ENCODE measurements at places on chromosomes 2 and 18.

- DNase-seq: no peak
Measured at GRCh38 chr2:85541753-85542457, 2.9 kb downstream of the MAT2A start.

DNA sequence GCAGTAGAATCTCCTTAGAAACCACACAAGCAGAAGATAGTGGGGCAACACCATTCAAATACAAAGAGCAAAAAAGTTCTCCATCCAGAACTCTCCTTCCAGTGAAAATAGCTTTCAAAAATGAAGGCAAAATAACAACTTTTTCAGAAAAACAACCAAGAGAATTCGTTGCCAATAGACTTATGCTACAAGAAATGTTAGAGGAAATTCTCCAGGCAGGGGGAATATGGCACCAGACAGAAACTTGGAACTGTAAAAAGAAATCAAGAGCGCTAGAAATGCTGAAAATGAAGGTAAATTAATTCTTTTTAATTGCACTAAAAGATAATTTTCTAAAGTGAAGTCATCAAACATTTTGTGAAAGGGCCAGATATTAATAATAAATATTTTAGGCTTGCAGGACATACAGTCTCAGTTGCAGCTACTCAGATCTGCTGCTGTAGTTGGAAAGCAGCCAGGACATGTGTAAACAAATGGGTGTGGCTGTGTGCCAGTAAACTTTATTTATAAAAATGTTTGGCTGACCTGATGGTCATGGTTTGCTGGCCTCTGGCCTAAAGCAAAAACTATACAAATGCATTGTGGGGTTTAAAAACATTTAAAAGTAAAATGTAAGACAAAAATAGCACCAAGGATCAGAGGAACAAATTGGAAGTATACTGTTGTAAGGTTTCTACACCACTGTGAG lies 73.7 kb upstream of the TGFA start:
- DNase-seq: no peak

- no peak for DNase-seq
Measured at GRCh38 chr18:38494065-38494464, 928.5 kb upstream of the CELF4 start.

GRCh38 chr2:212145121-212145520 lies 393.5 kb downstream of the ERBB4 start:
- DNase-seq: no peak

GRCh38 chr2:1154710-1155594 lies 204.3 kb downstream of the SNTG2 start:
- DNase-seq: no peak

GRCh38 chr2:25161055-25161781 lies 7.2 kb downstream of the POMC start:
- DNase-seq: peak; percentile 89

GRCh38 chr2:27042985-27043634 lies 8.4 kb upstream of the AGBL5 start:
- DNase-seq: no peak

GRCh38 chr2:59025157-59025757 lies 784.1 kb upstream of the FANCL start:
- DNase-seq: peak; percentile 72

- no peak for DNase-seq
Measured at GRCh38 chr2:74704216-74704615, 50.2 kb downstream of the SEMA4F start.

- no peak for DNase-seq
Measured at GRCh38 chr18:64403784-64404503, 255.1 kb upstream of the LINC00305 start.

GRCh38 chr2:24272161-24272802 lies 88.1 kb downstream of the ITSN2 start:
- no peak for DNase-seq

DNA sequence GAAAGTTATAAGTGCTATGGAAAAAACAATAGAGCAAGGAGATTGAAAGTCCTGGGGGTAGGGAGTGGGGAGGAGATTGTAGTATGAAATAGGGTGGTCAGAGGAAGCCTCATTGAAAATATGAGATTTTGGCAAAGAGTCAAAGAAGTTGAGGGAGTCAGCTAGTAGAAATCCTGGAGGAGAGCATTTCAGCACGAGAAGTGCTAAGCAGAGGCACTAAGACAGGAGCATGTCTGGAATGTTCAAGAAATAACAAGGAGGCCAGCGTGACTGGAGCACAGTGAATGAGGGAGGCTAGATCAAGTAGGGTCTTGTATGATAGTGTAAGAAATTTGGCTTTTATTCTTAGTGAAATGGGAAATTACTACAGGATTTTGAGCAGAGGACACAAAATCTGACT lies 2.1 kb upstream of the TSPYL6 start:
- no peak for DNase-seq

GRCh38 chr2:212037062-212037461 lies 501.5 kb downstream of the ERBB4 start:
- DNase-seq: no peak

DNA sequence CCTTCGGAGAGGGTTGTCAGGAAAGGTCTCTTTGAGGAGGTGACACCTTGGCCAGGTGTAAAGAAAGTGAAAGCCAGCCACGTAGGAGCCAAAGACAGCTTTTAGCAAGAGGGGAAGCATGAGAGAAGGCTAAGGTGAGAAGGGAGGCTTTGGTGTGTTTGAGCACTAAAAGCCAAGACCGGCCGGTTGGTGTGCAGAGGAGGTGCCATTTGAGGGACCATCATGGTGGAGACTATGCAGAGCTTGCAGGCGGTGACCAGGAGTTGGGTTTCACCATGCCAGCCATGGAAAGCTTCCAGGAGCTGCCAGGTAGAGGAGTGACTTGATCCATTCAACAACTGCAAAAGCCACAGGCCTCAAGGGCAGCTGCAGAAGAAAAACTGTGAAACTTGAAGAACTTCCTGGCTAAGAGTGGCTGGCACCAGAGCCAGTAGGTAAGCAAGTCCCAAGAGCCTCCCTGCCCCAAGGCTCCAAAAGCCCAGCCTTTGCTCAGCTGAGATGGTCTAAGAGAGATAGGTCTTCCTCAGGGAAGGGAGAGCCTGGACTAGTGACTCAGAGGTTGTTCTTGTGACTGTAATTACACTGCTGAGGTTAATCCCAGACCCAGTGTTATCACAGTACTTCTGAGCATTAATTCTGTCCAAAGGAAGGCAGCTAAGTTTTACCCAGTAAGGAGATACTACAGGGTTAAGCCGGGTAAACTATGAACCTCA lies 319.0 kb downstream of the BCL11A start:
- no peak for DNase-seq

- no peak for DNase-seq
Measured at GRCh38 chr2:169716238-169716886, 17.3 kb upstream of the KLHL23 start.

- DNase-seq: no peak
Measured at GRCh38 chr2:235095569-235095968, 143.8 kb downstream of the SH3BP4 start.

DNA sequence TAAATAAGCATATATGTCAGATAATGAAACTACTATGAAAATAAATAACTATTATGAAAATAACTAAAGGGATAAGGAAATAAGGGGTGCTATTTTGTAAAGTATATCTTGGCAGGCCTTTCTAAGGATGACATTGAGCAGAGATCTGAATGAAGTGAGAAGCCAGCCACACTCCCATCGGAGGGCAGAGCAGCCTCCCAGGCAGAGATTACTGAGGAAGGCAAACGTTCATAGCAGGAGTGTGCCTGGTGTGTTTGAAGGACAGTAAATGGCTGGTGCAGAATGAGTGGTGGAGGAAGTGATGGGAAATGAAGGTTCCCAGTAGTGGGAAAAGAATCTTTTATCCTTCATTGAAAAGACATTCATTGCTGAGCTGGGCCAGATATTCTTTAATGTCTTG lies 62.5 kb downstream of the SPHKAP start:
- no peak for DNase-seq

DNA sequence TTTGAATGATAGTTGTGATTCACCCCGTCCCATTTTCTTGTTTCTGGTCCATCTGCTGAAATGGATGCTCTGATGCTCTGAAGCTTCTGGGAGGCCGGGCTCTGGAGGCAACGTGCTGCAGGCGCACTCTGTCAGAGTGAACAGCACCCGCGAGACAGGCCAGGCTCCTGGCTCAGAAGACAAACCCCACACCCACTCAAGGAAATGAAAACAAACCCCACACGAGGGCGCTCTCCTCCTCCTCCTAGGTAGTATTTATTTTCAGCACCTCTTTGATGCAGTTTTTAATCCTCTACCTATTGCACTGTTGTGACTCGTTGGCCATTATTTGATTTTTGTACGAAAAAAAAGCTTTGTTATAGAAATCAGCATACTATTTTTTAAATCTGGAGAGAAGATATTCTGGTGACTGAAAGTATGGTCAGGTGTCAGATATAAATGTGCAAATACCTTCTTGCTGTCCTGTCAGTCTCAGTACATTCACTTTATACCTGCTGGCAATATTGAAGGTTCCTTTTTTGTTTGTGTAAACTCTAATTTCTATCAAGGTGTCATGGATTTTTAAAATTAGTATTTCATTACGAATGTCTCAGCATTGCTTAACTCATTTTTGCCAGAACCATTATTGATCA lies 10.3 kb upstream of the CHST10 start:
- DNase-seq: peak; percentile 74

GRCh38 chr2:43948370-43948769 lies 47.4 kb downstream of the LRPPRC start:
- DNase-seq: no peak

GRCh38 chr2:9360701-9361100 lies 62.6 kb downstream of the ITGB1BP1 start:
- DNase-seq: no peak

DNA sequence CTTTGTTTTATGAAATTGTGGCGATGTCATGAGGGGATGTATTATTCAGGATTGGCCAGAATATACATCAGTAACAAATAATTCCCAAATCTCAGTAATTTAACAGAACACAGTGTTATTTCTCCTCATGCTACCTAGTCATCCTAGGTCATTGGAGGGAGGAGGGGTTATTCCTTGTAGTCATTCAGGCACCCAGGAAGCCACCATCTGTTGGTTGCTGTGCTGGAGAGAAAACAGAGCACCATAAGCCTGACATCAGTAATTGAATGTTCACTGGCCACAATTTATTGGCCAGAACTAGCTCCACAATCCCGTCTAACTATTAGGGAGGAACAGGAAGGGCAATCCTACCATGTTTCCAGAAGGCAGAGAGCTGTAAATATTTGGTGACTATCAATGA lies 303.5 kb upstream of the CELF4 start:
- DNase-seq: no peak

DNA sequence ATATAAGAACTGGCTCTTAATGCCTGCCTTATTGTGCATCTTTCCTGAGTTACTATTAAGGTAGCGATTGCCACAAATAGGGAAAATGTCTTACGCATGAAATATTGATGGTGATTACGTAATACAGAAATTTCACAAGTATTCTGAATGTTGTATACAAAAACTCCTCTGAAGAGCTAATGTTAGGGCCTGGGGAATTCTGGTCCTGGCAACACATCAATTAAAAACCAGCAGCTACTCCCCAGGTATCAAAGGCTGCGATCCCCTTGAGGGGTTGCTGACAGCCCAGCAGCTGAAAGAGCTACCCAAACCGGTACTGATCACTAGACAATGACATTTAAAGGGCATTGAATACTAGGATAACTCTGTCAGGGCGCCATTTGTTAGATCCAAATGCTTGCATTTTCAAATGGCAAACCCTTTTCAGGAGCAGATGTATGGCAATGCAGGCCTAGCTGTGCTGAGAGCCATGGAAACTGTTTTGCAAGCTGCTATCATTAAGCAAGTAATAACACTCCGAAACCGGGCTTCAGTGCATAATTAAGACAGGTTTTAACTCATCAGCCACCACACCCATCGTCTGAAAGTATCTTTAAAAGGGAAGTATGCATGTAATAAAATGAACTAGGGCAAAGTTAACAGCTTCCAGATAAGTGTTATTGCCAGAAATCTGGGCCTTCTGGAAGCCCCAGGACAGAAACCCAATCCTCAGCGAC lies 78.4 kb downstream of the CLHC1 start:
- DNase-seq: no peak

DNA sequence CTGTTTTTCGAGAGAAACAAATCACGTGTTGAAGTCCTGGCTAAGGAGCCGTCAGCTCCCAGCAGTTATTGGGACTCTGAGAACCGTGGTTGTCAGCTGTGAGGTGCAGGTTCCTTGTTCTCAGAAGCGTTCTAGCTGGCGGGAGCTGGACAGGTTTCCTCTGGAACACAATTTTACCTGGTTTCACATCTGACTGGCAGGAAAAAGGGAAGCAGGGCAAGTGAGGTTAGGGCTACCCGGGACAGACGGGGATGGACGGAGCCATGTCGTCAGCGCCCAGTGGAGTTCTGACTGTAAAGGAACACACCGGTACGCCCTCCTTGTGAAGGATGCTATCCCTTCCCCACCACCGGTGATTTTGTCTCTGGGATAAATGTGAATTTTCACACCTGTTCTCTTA lies 26.1 kb downstream of the ITGB1BP1 start:
- DNase-seq: peak; percentile 46

GRCh38 chr18:13461469-13461868 lies 242.9 kb downstream of the LDLRAD4 start:
- no peak for DNase-seq

GRCh38 chr2:203730076-203730729 lies 23.8 kb downstream of the CD28 start:
- no peak for DNase-seq

- no peak for DNase-seq
Measured at GRCh38 chr2:124836416-124836815, 811.3 kb downstream of the CNTNAP5 start.

DNA sequence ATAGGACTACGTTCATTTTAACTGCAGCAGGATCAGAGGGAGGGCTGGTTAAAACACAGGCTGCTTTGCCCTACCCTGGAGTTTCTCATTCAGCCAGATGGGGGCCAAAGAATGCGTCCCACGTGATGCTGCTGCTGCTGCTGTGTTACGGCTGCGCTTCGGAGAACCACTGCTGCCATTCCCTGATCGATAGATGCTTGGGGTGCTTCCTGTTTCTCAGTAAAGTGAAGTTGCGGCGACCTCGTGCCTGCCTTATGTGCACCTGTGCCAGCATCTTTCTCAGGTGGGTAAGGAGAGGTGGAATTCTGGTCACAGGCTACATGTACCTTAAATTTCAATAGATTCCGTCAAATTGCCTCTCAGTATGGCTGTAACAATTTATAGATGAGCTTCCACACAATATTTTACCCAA lies 24.7 kb upstream of the TOGARAM2 start:
- no peak for DNase-seq

DNA sequence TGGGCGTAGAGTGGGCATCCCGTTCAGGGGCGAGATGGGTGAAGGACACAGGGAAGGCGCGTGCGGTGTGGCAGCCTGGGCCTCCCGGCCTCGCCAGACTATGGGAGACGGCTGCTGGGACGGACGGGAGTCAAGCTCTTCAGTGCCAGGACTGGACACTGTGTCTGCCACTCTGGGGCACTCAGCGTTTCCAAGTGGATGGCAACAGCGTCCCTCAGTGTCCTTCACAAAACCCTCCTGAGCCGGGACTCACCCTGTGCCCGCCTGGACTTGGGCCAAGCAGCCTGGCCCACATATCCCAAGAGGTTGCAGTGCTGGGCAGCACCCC lies 16.3 kb upstream of the BOK start:
- DNase-seq: peak; percentile 85

- peak; percentile 40 for DNase-seq
Measured at GRCh38 chr2:232681527-232681926, 15.6 kb upstream of the GIGYF2 start.

GRCh38 chr2:84980263-84980983 lies 9.5 kb downstream of the KCMF1 start:
- no peak for DNase-seq

- DNase-seq: peak; percentile 48
Measured at GRCh38 chr2:232997749-232998665, 15.0 kb downstream of the NGEF start.

GRCh38 chr2:176614930-176615329 lies 345.7 kb downstream of the MTX2 start:
- no peak for DNase-seq
